Kidney epithelial cell (primary cell): ENCODE measurements at places on chromosomes 1 and 21.

GRCh38 chr1:75796376-75797272 is at the start of gene MSH4:
MSH4 (plus strand) TSS chr1:75796882; CDS start chr1:75796986, 104 bp downstream.
- DNase-seq = no peak

DNA sequence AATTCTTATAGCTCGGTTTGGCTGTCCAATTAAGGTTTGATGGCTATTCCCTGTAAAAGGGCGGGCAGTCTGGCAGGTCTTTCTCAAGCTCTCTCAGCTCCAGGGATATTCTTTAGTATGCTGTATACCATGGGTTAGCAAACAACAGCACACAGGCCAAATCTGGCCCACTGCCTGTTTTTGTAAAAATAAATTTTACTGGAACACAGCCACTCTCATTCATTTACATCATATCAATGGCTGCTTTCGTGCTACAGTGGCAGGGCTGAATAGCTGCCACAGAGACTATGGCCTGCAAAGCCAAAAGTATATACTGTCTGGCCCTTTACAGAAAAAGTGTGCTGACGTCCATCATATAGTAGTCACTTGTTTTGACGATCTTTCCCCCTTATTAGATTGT is 32.0 kb downstream of the MACO1 start:
- DNase-seq = no peak

GRCh38 chr1:14367451-14367850 is 231.0 kb upstream of the KAZN start:
- no peak for DNase-seq

DNA sequence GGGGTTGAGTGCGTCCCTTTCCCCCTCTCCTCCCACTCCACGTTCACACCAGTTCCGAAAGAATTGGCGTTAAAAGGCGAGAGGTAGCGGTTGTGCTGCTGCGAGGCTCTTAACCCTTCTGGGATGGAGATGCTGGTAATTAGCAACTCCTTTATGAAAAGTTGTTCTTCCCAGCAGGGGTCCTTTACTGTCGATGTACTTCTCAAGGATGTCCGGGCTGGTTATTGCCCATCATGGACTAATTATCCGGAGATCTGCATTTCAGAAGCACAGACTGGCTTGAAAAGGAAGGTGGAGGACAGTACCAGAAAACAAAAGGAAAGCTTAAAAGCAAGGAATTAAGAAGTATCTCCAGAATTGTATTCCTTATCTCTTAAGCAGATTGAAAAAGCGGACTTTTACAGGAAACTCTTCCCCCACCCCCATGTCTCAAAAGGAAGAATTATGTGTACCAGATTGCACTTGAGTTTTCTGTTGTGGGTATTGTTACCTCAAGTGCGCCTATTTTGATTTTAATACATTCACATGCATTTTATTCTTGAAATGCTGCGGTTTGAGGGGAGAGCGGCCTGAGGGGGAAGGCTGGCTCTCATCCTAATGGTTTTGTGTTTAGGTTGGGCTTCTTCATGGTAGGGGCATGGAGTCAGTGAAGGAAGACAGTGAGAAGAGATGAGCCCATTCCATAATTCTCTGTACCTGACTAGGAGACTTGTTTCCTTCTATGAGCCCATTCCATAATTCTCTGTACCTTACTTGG is 1.5 kb downstream of the AK4 start:
- no peak for DNase-seq

- DNase-seq = no peak
Observed at GRCh38 chr1:1799716-1800115, 21.4 kb upstream of the NADK start.

DNA sequence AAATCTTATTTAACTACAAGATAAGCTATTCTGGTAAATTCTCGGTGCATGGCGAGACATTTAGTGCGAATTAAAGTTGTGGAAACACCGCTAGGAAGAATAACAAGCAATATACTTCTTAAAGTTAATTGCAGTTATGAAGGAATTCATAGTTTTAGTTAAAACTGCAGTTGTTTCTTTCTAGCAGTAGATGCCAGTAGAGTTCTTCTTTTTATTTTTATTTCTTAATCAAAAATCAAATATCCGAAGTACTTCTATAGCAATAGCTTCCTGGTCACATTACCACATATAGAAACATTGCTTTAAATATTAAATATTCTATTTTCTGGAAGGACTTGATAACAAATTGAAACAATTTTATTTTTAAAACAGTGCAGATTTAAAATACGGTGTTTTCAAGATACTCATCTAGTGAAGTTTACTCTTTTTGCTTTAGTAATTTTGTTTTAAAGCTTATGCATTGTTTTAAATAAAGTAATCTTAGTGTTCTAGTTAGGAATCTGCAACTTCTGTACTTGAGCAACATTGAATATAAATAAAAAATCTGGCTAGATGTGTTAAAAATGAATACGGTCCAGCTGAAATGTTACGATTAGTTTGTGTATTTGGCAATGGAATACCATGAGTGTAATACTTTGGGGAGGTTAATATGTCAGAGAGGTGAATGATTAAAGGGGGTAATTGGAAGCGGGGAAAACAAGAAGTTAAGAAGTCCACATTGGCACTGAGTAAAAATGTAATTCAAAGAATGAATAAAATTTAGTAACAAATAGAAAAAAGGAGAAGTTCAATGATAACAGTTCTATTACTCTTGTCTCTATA is 2.7 kb upstream of the PRKACB start:
- no peak for DNase-seq
